ENCODE measurements at places on chromosomes 1 and 21.

- no peak for DNase-seq
Observed at GRCh38 chr1:219144658-219145315, 28.9 kb upstream of the LYPLAL1 start.

DNA sequence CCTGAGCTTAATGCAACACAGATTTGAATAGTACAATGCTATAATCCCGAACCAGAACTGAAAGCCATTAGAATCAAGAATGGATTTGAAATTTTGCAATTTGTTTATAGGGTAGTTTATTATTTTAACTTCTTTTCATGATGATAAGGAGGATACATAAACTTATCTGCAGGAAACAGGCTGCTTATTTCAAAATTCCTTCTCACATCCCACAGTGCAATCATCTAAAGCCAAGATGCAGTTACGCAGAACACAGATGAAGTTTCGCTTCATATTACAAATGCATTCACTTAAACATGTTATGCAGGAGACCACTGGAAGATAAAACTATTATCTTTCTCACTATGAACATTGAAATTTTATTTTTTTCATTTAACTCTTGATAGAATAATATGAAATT, 1019.6 kb downstream of the PLA2G4A start:
- DNase-seq: no peak

DNA sequence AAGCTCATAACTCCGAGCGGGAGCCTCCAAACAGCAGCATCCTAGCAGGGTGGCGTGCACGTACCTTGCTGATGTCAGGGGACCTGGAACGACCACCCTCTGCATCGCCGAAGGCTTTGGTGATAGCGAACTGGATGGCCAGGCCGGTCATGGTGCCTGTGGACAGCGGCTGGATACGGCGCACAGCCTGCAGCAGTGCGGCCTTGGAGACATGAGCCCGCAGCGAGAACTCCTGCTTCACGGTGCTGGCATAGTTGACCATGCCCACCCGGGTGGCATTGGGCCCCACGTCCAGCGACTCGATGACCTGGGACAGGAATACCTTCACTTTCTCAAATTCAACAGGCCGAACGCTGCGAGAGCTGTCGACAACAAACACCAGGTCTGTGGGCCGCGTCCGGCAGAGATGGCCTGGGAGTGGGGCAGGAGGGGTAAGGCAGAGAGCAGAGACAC, 2.0 kb downstream of the MATN1 start:
- no peak for DNase-seq

GRCh38 chr1:167054531-167054930, 35.6 kb downstream of the GPA33 start:
- DNase-seq: no peak

GRCh38 chr1:236455243-236455642, 61.2 kb downstream of the EDARADD start:
- no peak for DNase-seq

GRCh38 chr1:218546314-218546713, 201.2 kb downstream of the TGFB2 start:
- DNase-seq: no peak

GRCh38 chr1:246080031-246080430, 427.0 kb downstream of the SMYD3 start:
- DNase-seq: no peak

GRCh38 chr1:81151206-81151605, 649.5 kb upstream of the ADGRL2 start:
- no peak for DNase-seq

DNA sequence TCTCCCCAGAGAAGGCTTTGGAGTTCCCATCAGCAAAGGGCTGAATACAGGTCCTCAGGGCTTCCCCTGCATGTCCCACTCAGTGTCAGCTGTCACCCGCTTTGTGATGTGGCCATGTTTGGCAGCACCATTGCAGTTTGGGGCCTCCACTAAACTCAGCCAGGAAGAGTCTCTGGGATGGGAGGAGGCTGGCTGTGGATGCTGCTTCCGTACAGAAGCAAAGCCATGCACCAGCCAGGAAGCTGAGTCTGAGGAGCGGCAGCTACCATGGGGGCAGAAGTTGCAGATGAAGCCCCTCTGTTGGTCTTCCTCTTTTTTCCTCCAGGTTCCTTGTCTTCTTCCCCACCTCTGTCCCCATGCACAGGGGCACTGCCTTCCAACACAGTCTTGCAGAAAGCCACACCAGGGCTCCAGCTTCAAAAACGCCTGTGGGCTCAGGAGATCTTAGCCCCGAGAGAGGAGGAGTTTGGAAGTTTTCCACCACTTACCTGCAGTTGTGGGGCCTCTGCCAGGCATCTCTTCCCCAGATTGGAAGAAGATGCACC, 416.8 kb downstream of the NPHP4 start:
- no peak for DNase-seq

DNA sequence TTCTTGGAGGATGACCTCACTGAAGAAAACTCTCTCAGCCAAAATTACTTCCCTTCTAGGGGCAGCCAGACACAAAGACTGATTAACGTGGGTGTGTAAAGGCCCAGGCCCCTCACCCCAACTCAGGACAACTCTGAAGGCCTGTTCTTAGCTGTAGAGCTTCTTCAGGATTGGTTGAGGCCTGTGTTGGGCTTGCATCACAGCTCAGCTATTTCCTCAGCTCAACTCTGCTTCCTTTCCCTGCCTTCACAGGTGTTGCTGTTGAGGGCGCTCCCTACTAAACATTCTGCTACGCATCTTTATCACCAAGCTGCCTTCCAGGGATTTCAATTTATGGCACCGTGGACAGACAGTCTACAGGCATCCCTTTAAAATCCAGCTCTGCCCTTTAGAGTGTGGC, 36.8 kb downstream of the MAB21L3 start:
- DNase-seq: no peak

- DNase-seq: peak; percentile 94
Observed at GRCh38 chr1:183915625-183916510, 110.9 kb downstream of the RGL1 start.

- DNase-seq: no peak
Observed at GRCh38 chr1:42420121-42420520, 35.7 kb downstream of the ZMYND12 start.

GRCh38 chr21:38664315-38664714, 141.4 kb upstream of the ETS2 start:
- no peak for DNase-seq

DNA sequence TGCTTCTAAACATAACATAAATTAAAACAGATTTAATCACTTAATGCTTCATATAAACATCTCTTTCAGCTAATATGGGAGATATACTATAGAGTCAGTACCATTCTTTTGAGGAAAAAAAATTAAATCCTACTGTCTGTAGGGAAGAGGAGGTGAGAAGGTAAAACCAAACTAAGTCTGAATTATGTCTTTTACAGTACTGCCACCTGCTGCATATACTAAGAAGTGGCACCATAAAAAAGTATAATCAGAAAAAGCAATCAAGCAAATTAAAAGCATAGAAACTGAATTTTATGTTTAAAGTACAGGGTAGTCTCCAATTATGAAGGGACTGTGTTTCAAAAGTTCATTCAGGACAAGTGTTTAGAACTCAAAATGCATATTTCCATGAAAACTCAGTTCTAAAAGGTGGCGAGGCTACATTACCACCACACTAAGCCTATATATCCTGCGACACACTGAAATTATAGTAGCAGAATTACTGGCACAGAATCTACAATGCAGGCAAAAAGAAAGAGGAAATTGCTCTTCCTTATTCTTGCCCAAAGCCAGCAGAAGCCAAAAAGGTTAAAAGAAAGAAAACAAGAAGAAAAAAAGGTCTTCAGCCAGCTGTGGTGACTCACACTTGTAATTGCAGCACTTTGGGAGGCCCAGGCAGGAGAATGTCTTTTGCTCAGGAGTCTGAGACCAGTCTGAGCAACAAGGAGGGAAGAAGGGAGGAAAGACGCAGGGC, 9.0 kb downstream of the NSL1 start:
- no peak for DNase-seq

GRCh38 chr1:4319496-4319895, 334.9 kb upstream of the AJAP1 start:
- no peak for DNase-seq

- no peak for DNase-seq
Observed at GRCh38 chr1:38803647-38804046, 55.9 kb downstream of the RRAGC start.

- no peak for DNase-seq
Observed at GRCh38 chr1:58996341-58997059, 212.7 kb upstream of the JUN start.

DNA sequence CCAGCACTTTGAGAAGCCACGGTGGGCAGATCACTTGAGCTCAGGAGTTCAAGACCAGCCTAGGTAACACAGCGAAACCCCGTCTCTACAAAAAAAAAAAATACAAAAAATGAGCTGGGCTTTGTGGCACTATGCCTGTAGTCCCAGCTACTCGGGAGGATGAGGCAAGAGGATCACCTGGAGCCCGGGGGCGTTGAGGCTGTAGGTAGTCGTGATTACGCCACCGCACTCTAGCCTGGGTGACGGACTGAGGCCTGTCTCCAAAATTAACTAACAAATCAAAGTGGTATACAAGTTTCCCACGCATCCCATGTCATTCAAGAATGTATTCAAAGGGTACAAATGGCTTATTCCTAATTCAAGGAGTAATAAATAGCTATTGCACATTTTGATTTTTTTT, 2.4 kb downstream of the AUNIP start:
- DNase-seq: no peak

- no peak for DNase-seq
Observed at GRCh38 chr1:200905411-200906052, 10.8 kb downstream of the INAVA start.

DNA sequence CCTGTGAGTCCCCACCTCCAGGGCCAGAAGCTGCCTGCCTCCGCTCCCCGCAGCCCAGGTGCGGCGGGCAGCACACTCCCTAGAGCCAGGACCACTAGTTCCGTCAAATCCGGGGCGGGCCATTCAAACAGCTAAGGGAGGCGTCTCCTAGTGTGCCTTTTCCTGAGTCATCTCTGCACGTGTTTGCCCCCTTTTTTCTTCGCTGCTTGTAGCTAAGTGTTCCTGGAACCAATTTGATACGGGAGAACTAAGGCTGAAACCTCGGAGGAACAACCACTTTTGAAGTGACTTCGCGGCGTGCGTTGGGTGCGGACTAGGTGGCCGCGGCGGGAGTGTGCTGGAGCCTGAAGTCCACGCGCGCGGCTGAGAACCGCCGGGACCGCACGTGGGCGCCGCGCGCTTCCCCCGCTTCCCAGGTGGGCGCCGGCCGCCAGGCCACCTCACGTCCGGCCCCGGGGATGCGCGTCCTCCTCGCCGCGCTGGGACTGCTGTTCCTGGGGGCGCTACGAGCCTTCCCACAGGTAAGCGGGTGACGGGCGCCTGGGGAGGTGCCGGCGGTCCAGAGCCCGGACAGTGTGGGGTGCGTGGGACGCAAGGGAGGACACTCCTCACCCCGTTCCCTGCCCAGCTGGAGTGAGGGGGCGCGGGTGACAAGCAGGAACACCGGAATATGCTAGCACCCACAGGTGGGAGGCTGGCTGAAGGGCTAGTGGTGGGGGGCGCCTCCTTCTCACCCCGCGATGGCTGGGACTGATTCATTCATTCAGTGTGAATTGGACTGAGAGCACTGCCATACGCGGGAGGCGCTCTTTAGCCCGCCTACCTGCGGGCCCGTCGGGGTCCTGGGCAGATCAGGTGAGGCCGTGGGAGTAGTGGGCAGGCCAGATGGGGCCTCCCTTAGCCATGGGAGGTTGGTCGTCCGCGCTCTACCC, at the start of gene TNFRSF8:
Gene TNFRSF8, plus strand, starts transcription at position 163 of the 932 bp plus-strand sequence. Its CDS starts 296 bp downstream, at position 459.
- no peak for DNase-seq

DNA sequence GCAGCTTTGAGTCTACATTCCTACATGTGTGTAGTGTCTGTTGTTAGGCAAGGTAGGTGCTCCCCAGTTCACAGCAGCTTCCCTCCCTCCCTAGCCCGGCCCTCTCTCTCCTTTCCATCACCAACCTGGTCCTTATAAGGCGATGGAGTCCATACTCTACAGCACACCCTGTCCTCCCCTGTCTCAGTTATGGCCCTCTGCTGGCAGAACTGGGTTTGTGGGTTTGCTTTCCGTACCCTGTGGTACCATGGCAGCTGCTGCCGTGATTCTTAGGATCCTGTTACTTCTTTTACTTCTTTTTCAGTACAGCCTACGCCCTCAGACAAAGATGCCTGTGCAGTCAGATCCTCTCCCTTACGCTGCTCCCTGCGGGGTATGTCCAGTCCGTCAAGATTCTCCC, 31.7 kb downstream of the AK5 start:
- no peak for DNase-seq

GRCh38 chr1:17348593-17349234, 23.3 kb upstream of the PADI6 start:
- DNase-seq: no peak

DNA sequence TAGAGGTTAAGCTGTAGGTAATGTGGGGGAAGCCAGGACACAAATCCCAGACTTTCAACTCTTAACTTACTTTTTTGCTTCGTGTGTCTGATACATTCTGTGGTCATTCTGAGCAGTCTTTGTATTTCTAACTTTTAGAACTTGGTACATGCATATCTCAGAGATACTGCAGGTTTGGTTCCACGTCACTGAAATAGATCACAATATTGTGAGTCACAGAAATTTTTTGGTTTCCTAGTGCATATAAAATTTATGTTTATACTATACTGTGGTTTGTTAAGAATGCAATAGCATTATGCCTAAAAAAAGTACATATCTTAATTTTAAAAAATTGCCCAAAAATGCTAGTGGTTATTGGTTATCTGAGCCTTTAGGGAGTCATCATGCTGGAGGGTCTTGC, 3.2 kb downstream of the URB2 start:
- peak; percentile 4 for DNase-seq

GRCh38 chr1:162276493-162276892, 100.2 kb downstream of the SPATA46 start:
- no peak for DNase-seq

DNA sequence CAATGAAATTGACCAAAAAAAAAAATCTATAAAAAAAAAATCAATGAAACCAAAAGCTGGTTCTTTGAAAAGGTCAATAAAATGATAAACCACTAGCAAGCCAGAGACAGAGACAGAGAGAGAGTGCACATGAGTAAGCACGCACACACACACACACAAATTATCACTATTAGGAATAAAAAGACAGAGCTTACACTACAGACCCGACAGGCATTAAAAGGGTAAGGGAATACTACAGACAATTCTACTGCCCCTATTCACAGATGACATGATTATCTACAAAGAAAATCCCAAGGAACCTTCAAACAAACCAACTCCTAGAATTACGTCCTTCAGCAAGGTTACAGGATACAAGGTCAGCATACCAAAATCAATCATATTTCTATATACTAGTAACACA, 38.6 kb downstream of the TARBP1 start:
- no peak for DNase-seq

DNA sequence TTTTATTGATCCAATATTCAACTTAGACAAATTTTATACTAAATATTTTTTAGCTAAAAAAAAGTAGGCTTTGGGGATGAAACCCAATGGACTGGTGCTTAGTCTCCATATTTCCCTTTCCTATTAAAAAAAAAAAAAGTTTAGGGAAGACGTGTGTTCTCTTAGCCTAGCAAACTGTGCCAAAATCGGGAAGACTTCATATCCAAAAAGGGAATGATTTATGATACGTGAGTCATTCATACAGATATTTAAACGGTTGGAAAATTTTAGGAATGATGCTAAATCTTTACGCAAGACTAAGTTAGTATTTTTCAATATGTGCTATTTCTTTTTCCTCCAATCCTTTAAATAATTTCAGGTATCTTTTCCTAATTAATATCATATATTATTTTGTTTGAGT, 50.7 kb downstream of the SPATA17 start:
- no peak for DNase-seq

All from GM04503 (cell line).